Glutamatergic neuron (in vitro differentiated cells): ENCODE measurements at places on chromosomes 16 and 17. TPM values are rescaled to one million over a fixed set of nuclear protein-coding genes. Genes with fewer than 3 reads are reported as not detected.
A peak's percentile ranks its signal among the peaks of the same experiment; 100 is the strongest.

DNA sequence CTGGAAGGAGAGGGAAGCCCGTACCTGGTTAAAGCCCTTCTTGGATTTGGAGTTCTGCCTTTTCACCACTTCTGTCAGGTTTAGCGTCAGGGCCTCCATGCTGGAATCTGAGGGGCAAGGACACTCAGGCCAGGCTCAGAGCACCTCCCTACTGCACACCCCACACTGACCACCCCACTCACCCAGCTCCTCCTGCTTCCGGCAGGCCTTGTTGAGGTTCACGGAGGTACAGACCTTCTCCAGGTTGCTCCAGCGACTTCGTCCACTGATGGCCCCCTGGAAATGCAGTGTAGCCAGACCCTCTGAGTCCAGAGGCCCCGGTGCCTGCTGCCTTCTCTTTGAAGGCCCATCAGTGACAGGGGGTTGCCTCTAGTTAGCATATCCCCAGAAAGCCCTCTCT, 14.1 kb upstream of the PIK3R6 start:
- H3K36me3 ChIP-seq = no peaks in the 10 kb centered on the region
- DNase-seq = no peak
- H3K27me3 ChIP-seq = peaks cover 6% of the 10 kb centered on the region
- no peaks in the 10 kb centered on the region for H3K4me1 ChIP-seq
- H3K27ac ChIP-seq = no peak overlapping the region

GRCh38 chr16:24018485-24018884, 182.7 kb downstream of the PRKCB start:
- H3K4me3 ChIP-seq = no peak overlapping the region
- H3K27ac ChIP-seq = no peak overlapping the region
- no peaks in the 10 kb centered on the region for H3K36me3 ChIP-seq
- no peaks in the 10 kb centered on the region for H3K27me3 ChIP-seq
- no peak for DNase-seq

- H3K36me3 ChIP-seq = no peaks in the 10 kb centered on the region
- peaks cover 19% of the 10 kb centered on the region for H3K4me1 ChIP-seq
- H3K27me3 ChIP-seq = peaks cover 16% of the 10 kb centered on the region
- H3K4me3 ChIP-seq = no peak overlapping the region
Observed at GRCh38 chr16:21523411-21524067, 75.8 kb upstream of the METTL9 start.

Gene MVD
- 227 TPM for total RNA-seq

GRCh38 chr17:13405080-13405479, 196.6 kb downstream of the HS3ST3A1 start:
- no peak for DNase-seq
- no peaks in the 10 kb centered on the region for H3K27me3 ChIP-seq
- H3K36me3 ChIP-seq = no peaks in the 10 kb centered on the region

GRCh38 chr16:29111421-29111820, 126.6 kb downstream of the LAT start:
- peaks cover 11% of the 10 kb centered on the region for H3K27me3 ChIP-seq
- peak overlapping the region; percentile 1 for H3K27ac ChIP-seq
- no peaks in the 10 kb centered on the region for H3K36me3 ChIP-seq
- peaks cover 22% of the 10 kb centered on the region for H3K4me1 ChIP-seq

GRCh38 chr16:67260426-67261063, 11.8 kb downstream of the SLC9A5 start:
- peaks cover 7% of the 10 kb centered on the region for H3K36me3 ChIP-seq
- peak overlapping the region; percentile 20 for H3K27ac ChIP-seq
- H3K4me1 ChIP-seq = peaks cover 7% of the 10 kb centered on the region
- peak overlapping the region; percentile 27 for H3K4me3 ChIP-seq
- DNase-seq = no peak
- H3K27me3 ChIP-seq = peaks cover 4% of the 10 kb centered on the region

- peaks cover 4% of the 10 kb centered on the region for H3K36me3 ChIP-seq
- no peak overlapping the region for H3K4me3 ChIP-seq
Observed at GRCh38 chr16:1543085-1543896, 9.8 kb downstream of the TMEM204 start.

Gene KRT23
- total RNA-seq = not detected

GRCh38 chr17:59001158-59001814, 105.4 kb downstream of the TRIM37 start:
- no peaks in the 10 kb centered on the region for H3K4me1 ChIP-seq
- no peak overlapping the region for H3K27ac ChIP-seq
- H3K27me3 ChIP-seq = no peaks in the 10 kb centered on the region
- H3K36me3 ChIP-seq = no peaks in the 10 kb centered on the region
- H3K4me3 ChIP-seq = no peak overlapping the region

DNA sequence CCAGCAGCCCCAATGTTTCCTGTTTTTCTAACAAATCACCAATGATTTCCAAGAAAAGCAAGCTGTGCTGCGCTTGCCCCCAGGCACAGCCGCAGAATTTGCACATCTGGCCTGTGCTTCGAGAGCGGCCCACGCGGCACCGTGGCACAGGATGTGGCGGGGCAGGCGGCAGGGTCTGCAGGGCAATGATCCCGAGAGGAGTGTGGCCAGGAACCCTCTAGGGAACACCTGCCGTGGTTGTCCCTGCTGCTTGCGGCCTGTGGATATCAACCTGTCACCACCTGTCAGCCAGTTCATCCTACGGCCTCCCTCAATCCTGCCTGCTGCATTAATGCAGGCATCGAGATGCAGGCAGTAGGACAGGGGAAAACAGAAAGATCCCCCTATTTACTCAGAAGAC, 24.0 kb downstream of the PIK3R5 start:
- H3K4me1 ChIP-seq = no peaks in the 10 kb centered on the region
- no peak for DNase-seq
- H3K27ac ChIP-seq = no peak overlapping the region
- H3K36me3 ChIP-seq = no peaks in the 10 kb centered on the region
- H3K27me3 ChIP-seq = no peaks in the 10 kb centered on the region
- H3K4me3 ChIP-seq = no peak overlapping the region
